CD4-positive, alpha-beta T cell treated with Interleukin-17A for 4 hours (primary cell): ENCODE measurements at places on chromosomes 5 and 9.
A peak's percentile ranks its signal among the peaks of the same experiment; 100 is the strongest.

GRCh38 chr5:169744336-169744735 lies 107.3 kb downstream of the DOCK2 start:
- DNase-seq: no peak

DNA sequence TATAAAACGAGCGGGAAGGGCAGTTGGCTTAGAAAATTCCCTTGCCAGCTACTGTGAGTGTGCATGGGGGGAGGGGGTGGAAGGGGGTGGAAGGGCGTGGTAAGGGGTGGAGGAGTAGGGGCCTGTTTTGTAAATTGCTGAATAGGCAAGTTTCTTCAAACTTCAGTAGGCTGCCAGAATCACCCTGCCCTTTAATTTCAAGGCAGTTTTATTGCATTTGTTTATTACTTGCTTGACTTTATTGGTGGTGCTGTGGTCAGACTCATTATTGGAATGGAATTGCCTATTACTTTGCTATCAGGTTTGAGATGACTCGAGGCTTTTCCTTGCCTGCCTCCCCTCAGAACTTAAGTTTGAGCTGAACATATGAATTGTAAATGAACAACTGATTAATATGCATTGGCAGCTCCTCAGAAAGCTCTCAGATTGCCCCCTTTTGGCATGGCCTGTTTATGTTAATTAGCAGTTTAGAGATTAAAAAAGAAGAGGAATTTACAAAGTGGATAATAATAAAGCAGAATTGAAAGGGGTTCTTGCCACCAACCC lies 76.0 kb downstream of the SEMA6A start:
- DNase-seq: no peak

- no peak for DNase-seq
Measured at GRCh38 chr5:142522983-142523382, 162.9 kb downstream of the FGF1 start.

- peak; percentile 39 for DNase-seq
Measured at GRCh38 chr9:6024035-6024554, 8.7 kb upstream of the RANBP6 start.

GRCh38 chr9:37325778-37326177 lies 96.7 kb upstream of the GRHPR start:
- no peak for DNase-seq

DNA sequence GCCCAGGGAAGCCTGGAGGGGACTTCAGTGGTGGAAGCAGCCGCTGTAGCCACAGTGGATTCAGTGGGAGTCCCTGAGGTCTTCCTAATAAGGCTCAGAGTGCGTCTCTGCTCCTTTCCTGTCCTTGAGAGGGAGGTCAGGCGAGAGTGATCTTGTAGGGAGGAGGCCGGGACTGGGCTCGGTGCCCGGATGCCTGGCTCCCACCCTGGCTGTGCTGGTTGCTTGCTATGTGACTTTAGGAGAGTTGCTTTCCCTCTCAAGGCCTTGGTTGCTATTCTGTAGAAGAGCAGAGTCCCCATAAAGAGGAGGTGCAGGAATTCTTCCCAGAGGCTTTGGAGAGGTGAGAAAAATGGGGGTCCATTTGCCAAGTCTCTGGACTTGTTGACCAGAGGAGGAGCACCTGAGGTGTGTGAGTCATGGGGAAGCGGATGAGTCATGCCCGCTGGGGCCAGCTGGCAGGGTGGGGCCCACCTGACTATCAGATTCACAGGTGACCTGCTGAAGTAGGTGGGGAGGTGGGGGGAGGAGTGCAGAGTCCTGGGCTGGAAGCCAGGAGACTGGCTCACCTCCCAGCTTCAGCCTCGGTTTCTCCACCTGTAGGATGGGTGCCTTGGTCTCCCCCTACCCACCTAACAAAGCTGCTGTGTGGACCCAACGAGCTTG lies 13.8 kb downstream of the GSN start:
- no peak for DNase-seq

- DNase-seq: no peak
Measured at GRCh38 chr9:90088856-90089255, 484.0 kb downstream of the GADD45G start.

GRCh38 chr5:71652349-71652748 lies 65.2 kb downstream of the MCCC2 start:
- no peak for DNase-seq

DNA sequence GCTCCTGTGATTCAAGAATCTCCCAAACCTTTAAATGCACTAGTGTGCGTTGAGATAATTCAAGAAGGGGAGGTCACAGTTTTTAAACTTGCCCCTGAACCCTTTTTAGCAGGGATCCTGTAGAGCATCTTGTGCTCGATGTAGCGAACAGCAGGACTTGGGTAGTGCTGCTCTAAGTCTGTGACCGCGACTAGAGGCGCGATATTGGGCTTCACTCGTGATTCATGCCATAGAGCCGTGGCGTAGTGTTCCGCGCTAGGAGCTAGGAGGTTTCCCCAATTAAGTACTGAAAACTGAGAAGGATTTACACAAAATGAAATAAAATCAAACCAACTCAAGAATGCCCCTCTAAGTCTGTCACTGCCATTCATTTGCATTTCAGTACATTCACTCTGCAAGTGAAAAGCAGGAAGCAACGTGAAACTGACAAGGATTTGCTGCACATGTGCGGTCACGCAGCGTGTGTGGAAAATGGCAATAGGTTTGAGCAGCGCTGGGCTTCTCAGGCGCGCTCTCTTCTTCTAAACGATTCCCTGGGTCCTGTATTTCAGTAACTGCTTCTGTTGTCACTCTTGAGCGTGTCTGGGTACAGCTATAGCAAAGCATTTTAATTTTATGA lies 1135.9 kb upstream of the WWC1 start:
- DNase-seq: no peak

DNA sequence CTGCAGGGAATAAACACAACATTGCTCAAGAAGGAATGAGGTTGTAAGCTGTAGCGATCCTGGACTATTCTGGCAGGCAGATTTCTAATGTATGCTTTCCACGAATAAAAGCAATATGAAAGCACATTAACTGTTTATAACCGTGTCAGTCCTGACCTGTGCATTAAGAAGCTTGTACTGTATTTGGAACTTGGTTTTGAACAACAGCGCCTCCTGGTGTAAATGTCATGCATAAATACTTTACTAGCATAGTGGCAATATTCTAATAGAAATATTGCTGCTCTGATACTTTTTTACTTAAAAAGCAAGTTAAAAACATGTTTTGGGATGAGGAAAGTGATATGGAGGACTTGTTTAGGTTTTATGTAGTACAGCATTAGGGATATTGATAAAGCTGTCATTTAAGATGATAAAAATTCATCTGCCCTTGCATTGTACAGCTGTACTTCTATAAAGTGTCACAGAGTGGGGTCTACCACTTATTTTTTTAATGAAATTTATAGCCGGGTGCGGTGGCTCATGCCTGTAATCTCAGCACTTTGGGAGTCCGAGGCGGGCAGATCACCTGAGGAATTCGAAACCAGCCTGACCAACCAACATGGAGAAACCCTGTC lies 70.7 kb upstream of the GNE start:
- peak; percentile 61 for DNase-seq

- DNase-seq: no peak
Measured at GRCh38 chr9:13388157-13388556, 108.7 kb upstream of the MPDZ start.

DNA sequence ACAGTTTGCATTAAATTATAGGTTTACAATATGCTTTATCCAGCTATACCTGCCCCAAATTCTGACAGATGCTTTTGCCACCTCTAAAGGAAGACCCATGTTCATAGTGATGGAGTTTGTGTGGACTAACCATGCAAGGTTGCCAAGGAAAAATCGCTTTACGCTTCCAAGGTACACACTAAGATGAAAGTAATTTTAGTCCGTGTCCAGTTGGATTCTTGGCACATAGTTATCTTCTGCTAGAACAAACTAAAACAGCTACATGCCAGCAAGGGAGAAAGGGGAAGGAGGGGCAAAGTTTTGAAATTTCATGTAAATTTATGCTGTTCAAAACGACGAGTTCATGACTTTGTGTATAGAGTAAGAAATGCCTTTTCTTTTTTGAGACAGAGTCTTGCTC lies 41.0 kb downstream of the FXN start:
- DNase-seq: no peak

- DNase-seq: no peak
Measured at GRCh38 chr5:174195517-174195916, 150.0 kb downstream of the NSG2 start.

DNA sequence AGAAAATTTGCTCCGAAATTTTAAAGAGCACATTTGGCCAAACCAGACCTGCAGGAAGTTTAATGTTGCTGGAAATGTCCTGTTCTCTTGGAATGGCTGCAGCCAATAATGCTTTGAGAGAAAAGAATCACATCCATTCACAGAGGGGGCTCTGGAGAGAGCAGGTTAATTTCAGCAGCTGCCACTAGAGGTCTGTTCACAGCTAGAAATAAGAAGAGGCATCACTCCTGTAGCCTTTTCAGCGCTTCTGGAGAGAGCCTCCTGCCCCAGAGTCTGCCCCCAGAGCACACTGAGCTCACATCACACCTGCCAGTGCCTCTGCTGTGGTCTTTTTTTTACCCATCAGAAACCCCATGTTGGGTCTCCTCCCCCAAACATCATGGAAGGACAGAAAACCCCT lies 124.8 kb upstream of the RAD23B start:
- DNase-seq: no peak

DNA sequence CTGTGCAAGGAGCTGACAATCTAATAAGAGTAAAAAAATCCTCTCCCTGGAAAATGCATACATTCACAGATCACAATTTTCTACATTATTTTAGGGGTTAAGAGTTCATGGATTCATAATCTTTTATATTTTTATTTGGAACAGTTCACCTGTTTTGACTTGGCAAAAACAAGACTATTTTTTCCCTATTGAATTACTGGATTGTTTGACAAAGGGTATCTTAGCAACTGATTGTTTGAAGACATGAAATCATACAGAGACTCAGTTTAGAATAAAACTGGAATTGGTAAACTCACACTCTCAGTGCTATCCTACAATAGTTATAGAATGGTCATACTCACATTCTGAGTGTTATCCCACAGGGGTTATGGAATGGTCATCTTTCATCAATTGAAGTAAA lies 358.2 kb upstream of the PTGER4 start:
- DNase-seq: no peak

DNA sequence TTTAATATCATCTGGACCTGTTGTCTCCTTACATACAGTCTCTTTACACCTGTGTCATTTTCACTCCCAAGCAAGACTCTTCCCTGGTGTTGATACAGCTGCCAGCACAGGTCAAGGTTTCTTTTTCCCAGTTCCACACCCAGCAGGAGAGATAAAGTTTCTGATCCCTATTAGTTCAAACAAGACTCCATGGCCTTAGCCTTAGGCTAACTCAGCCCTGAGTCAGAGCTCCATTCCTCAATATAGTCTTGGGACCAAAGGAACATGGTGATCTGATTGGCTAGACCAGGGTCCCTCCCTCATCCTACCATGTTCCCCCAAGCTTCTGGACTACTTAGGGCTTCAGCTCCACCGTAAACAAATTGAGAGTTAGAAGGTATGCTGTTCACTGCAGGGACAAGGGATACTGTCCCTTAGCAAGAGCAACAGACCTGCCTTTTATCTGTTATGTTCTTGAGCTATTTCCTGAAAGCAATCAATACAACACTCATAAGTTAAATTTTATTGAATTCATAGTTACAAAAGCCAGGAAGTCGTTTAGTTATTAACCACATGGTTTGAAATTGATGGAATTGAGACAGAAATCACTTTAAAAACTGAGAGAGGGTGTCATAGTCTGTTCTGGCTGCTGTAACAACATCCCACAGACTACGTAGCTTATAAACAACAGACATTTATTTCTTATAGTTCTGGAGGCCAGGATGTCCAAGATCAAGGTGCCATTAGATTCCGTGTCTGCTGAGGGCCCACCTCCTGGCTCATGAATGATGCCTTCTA lies 20.5 kb downstream of the SLC1A1 start:
- no peak for DNase-seq

- DNase-seq: no peak
Measured at GRCh38 chr9:92647671-92648473, 22.1 kb downstream of the IPPK start.

DNA sequence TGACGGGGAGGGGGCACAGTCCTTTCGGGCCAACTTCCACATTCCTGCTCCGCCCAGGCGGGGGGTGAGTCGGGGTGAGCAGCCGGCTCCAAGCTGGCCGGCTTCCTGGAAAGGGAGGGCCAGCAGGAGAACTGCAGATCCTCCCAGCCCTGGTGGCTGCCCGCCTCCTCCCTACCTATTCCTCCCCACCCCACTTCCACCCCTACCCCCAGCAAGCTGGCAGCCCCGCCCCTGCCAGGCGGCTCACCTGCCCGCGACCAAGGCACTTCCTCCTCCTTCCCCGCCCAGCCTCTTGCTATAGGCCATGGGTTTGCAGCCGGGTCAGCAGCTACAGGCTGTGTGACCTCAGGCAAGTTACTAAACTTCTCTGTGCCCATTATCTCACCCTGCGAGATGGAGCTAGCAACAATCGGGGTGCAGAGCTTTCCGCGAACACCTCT lies 5.6 kb upstream of the IRF1 start:
- peak; percentile 92 for DNase-seq

- DNase-seq: peak; percentile 25
Measured at GRCh38 chr5:37197340-37198050, 51.7 kb downstream of the CPLANE1 start.

- DNase-seq: peak; percentile 42
Measured at GRCh38 chr9:121744002-121744686, 92.7 kb downstream of the DAB2IP start.

DNA sequence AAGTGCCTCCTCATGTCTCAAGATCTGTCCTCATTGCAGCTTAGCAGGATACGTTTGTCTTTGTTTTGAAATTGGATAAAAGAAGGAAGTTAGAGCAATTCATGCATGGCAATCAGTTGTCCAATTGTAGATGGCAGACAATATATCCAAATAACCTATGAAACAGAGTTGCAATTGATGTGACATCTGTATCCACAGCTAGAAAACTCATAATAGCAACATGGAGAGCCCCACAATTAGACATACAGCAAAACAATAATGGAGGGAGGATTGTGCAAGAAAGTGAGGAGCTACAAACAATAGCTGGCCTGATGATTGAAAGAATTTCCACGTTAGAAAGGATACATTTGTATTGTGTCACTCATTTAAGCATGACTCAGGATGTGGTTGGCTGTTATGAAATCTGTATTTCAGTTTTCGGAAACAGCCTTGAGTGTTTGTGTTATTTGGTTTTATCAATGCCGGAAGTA lies 132.0 kb downstream of the FAM174A start:
- DNase-seq: no peak

- no peak for DNase-seq
Measured at GRCh38 chr5:16391858-16392649, 73.5 kb downstream of the ZNF622 start.

- DNase-seq: no peak
Measured at GRCh38 chr5:61465066-61465465, 133.0 kb downstream of the ZSWIM6 start.

GRCh38 chr5:32538031-32538547 lies 47.3 kb upstream of the SUB1 start:
- peak; percentile 51 for DNase-seq

- no peak for DNase-seq
Measured at GRCh38 chr9:70123695-70124094, 80.0 kb downstream of the MAMDC2 start.

DNA sequence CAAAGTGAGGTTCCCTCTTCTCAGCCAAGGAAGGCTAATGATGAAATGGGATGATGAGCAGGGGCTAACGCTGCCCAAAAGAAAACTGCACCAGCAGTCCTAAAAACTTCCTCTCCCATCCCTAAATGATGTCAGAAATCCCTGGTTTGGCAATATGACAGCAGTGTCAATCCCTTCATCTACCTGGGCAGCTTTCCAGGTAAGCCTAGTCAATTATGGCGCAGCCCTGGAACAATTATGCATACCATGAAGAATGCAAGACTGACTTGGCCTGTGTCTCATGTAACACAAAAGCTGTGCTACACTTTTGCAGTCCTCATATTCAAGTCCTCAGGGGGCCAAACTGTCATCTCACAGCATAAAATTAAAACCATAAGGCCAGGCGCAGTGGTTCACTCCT lies 7.0 kb downstream of the DMGDH start:
- DNase-seq: no peak

- DNase-seq: no peak
Measured at GRCh38 chr5:67999391-67999790, 216.2 kb upstream of the PIK3R1 start.
